NCI-H526 treated with DMSO at 0.1 percent for 48 hours (cell line): ENCODE measurements at places on chromosomes 2 and 18.

DNA sequence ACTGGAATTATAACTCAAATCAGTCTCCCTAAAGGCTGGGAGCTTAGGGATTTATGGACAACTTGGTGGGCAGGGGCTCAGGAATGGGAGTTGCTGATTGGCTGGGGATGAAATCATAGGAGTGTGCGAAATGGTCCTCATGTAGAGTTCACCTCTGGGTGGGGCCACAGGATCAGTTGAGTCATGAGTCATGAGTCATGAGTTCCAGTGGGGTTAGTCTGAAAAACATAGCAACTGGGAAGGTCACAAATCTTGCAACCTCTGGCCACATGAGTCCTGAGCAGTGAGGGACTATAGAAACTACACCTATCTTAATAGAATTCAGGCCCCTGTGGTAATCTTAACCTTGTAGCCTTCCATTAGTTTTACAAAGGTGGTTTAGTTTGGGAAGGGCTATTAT lies 383.3 kb downstream of the RBM43 start:
- no peak for DNase-seq

DNA sequence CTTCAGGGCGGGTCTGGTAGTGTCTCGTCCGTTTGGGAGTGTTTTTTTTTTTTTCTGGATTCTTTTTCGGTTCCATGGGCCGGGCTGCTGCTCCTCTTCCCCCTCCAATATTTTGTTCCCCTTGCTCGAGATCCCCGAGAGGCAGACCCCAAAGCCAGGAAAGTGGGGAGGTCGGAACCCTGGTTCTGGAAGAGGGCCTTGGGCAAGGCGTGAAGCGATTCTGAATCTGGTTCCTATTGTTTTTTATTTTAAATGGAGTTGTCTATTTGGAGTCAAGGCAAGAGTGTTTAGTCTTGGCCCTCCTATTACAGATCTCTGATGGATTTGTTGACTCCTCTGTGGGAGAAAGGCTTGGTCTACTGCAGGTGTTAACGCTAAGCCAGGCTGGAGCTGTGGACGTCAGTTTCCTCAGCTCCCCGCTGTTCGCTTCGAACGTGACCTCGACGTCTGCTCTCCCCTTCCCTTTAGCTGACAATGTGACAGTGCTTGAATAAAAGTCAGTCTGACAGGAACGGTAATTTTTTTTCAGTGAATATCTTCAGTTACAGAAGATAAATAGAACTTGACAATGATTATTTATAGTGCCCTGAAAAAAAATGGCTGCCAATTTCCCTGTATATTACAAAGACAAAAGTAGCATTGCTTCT lies 683 bp upstream of the DNAJC27 start:
- DNase-seq: peak; percentile 31

GRCh38 chr2:147882631-147883030 lies 37.8 kb downstream of the ACVR2A start:
- no peak for DNase-seq

DNA sequence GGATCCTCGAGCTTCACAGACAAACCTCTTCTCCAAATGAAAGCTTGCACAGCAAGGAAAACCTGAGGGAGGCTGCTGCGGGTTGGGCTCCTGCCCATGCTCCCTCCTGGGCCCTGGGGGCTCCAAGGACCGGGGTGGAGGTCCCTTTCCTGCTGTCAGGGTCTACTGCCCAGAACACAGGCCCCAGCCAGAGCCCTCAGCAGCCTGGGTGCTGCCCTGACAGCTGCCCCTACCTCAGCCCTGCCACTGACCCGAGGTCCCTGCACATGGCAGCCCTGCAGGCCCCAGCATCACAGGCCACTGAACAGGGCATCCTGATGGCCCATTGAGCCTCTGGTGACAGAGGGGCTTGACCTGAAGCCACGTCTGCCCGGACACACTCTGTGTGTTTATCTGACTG lies 41.0 kb downstream of the CROCC2 start:
- no peak for DNase-seq

DNA sequence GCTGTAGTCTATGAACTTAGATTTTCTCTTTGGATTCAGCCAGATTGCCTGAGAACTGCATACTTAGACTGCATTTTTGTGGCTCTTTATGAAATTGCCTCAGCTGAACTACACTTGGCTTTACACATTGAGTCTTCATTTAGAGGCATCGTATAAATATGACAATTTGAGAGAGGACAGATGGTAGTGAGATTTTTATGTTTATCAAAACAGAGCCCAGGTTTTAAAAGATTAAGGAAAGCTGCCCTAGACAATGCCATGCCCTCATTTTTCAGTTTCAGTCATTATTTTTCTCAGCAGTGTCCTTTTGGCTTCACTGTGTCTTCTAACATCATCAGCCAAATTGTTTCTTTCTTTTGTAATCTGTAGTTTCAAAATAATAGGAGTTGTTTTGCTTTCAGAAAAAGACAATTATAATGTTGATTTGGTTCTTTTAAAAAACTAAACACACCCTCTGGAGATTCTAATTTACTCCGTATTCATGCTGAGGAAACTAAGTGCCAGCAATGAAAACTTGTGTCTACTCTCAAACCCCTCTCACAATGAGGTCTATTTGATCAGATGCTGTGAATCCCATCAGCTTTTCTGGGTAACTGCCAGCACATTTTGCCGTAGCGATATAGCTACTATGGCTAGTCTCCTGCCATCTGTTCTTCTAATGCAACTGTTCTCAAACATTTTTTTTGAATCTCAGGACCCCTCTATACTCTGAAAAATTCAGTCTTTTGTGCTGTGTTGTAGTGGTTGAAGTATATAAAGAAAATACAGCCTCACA lies 46.2 kb downstream of the TWSG1 start:
- DNase-seq: no peak

DNA sequence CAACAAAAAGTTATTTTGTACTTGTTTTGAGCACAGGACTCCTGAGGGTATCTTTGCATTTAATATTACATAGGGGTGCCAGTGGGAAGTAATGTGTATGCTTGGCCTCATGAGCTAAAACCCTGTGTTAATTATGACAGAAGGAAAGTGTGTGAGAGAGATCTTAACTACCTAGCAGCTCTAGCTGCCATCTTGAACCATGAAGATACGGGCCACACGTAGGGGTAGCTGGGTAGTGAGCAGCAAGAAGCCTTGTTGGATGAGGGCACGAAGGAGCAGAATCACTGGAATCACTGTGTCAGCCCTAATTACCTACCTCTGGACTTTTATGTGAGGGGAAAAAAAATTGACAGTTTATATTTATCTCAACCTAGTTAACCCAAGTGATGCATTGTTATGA lies 15.4 kb upstream of the CASP10 start:
- DNase-seq: no peak

GRCh38 chr18:32905651-32906050 lies 132.8 kb upstream of the KLHL14 start:
- no peak for DNase-seq

DNA sequence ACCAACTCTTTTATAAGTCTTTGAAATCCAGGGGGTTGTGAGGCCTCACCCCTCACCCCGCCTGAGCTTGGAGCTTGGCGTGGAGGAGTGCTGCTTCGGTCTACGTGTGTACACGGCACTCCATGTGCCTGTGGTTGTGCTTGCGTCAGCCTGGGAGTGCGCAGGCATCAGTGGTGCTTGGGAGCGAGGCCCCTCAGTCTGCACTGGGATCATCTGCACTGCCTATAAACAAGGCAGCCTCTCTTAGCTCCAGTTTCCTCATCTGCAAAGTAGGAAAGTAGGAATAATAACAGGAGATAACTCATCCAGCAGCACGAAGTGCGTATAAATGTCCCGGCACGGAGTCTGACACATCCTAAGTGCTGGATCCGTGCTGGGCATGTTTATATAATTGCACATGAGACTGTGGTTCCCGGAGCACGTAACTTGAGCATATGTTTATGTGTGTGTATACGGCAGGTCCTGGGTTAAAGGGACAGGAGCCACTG lies 1.2 kb downstream of the GYPC start:
- DNase-seq: no peak

DNA sequence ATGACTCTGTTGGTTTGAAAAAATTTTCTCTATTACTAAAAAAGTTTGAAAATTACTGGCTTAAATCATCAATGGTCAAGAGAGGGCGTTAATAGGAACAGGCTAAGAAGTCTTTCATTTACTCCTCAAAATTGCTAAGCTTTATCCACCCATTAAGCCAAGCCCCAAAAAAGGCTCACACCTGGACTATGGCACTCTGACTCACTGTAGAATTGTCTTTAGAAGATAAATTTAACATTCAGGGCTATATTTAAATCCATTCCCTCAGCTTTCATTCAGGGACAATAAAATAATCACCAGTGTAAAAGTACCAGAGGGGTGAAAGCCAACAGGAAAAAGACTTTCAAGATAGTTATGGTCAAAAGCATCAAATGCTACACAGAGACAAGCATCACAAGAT lies 80.0 kb downstream of the SESTD1 start:
- no peak for DNase-seq
